ENCODE measurements at places on chromosomes 3 and 15.

- no peak for DNase-seq
These were observed 8.2 kb downstream of the TXNRD3 start for GRCh38 chr3:126646674-126647073.

DNA sequence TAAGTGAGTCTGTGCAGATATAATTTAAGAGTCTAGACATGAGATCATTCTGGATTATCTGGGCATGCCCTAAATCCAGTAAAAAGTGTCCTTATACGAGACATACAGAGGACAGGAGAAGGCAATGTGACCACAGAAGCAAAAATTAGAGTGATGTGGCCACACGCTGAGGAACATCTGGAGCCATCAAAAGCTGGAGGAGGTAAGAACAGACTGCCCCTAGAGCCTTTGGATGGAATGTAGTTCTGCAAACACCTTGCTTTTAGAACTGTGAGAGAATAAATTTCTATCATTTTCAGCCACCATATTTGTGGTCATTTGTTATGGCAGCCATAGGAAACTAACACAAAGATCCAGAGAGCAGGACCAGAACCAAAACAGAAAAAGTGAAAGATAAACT lies 41.0 kb downstream of the CD200 start:
- DNase-seq, result no peak

DNA sequence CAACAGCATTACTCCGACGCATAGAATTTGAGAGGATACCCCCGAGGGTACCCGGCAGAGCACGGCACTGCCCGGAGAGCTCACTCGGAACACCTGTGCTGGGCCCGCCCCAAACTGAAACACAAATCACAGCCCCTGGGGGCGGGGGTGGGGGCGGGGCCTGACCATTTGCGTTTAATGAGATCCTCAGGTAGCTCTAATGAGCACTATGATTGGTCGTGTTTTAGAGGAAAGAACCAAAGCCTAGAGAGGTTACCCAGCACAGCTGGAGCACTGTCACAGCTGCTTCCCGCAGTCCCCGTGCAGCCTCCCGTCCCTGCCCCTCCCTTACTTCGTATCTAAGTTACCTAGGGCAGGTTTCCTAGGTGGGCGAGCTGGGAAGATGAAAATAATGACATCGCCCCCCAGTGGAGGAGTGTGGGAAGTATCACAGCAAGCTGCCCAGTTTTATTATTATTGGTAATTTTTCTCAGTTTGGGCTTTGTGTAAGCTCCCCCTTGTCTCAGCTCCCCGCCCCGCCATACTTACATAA lies 187.1 kb downstream of the PDE8A start:
- no peak for DNase-seq

GRCh38 chr3:186896875-186897274 lies 33.5 kb upstream of the ST6GAL1 start:
- no peak for DNase-seq

- DNase-seq, result no peak
These were observed 266.0 kb upstream of the ICE2 start for GRCh38 chr15:60744826-60745460.

- DNase-seq, result no peak
These were observed 210.0 kb upstream of the TOPAZ1 start for GRCh38 chr3:44031387-44032380.

DNA sequence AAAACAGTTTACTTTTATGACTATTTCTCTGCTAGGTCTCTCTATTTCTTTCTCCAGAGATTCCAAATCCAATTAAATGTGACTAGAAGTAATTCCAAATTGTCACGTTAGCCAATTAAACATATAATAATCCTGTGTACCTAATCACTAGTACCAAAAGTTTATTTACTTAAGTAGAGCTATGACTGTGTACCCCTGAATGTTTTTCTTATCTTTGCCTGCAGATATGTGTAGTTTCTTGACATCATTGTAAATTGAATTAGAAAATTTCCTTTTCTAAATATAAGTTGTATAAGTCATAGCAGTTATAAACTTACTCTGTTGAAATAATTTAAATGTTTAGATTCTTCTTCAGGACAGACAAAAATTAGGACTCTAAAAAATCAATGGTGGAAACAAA lies 163.3 kb downstream of the SPATA16 start:
- no peak for DNase-seq

DNA sequence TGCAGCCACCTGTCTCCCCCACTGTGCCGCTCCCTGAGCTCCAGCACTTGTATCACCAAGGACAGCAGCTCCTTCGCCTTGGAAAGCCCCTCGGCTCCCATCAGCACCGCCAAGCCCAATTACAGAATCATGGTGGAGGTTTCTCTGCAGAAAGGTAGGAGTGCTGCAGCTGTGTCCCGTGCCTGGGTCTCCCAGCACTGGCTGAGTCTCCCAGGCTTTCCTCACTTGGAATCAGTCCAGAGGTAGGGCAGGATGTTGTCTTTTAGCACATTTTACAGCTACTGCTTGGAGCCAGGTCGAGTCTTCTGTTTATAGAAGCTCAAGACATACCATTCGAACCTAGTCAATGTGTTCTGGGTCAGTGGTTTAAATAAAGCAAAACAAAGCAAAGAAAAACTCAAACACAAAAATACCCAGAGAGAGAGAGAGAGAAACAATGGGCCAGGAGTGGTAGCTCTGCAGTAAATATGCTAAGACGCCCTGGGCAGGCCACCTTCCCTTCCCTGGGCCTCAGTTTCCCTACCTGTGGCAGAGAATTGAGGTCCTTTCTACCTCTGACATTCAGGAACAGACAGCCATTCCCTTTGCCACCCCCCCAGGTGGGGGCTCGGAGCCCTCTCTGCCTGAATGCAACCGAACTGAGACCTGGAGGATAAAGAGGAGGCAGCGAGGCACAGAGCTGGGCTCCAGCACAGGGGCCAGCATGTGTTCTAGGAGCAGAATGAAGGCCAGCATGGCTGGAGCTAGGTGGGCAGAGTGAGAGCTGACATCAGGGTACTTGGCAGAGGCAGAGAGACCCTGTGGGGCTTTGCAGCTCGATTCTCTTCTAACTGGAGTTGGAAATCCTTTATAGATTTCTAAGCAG lies 44.1 kb downstream of the STARD5 start:
- no peak for DNase-seq

- DNase-seq, result no peak
These were observed 19.6 kb downstream of the NR2F2 start for GRCh38 chr15:96349857-96350720.
